ENCODE measurements at places on chromosomes 13 and 19. TPM values are rescaled to one million over a fixed set of nuclear protein-coding genes. Genes with fewer than 3 reads are reported as not detected.

GPR12 gene
- total RNA-seq = 1.2 TPM

GRCh38 chr13:40116008-40116407 is 460.5 kb downstream of the COG6 start:
- H3K4me3 ChIP-seq = no peak overlapping the region
- H3K27ac ChIP-seq = peak overlapping the region; percentile 57
- no peaks in the 10 kb centered on the region for H3K27me3 ChIP-seq
- H3K36me3 ChIP-seq = no peaks in the 10 kb centered on the region
- DNase-seq = no peak

ATP7B gene
- total RNA-seq = 7.2 TPM

CYP4F2 gene
- under 0.01 TPM for total RNA-seq

PSG3 gene
- total RNA-seq = not detected

All from breast epithelium (tissue), 4 donors.